ENCODE measurements at places on chromosomes 5 and 9.

DNA sequence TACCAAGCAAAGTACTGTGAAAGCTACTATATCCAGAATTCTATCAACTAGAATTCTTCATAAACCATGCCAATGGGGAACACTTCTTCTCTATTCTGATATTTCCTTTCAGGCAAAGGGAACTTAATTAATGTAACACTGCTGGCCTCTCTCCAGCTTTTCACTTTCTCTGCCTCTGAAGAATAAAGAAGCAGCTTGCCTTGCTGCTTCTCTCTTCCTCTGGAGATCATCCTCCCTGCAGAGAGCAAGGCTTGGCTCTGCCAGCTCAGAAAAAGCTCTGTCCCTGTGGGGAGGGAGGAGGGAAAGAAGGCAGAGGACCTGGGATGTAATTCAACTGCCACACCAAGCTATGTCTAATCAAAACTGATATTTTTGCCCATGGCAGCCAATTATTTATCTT, 6.5 kb downstream of the CTNND2 start:
- DNase-seq: no peak

DNA sequence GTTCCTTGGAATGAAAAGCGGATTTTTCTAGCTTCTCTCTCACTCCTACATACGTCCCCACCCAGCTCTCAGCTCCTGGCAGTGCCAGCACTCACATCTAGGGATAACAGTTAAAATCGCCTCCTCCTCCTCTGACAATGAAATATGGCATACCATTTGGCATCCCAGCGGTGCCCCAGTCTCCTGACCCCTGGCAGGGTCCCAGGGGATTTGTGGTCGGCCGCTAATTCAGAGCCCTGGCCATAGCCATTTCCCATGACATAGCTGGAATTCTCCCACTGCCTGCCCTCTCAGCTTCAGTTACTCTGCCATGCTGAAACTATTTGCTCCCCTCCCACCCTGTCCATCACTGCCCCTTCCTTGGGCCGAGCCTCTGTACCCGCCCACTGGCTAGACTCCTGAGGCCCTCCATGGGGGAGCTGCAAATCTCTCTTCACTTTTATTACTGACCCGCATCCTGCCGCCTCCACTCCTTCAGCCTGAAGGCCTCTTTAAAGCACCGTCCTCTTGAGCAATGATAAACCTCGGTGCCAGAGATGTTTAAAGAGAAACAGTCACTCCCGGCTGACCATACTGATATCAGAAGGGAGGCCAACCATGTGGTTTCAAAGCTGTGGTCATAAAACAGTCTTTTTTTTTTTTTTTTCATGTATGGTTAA, 139.8 kb downstream of the SLIT3 start:
- peak; percentile 73 for DNase-seq

DNA sequence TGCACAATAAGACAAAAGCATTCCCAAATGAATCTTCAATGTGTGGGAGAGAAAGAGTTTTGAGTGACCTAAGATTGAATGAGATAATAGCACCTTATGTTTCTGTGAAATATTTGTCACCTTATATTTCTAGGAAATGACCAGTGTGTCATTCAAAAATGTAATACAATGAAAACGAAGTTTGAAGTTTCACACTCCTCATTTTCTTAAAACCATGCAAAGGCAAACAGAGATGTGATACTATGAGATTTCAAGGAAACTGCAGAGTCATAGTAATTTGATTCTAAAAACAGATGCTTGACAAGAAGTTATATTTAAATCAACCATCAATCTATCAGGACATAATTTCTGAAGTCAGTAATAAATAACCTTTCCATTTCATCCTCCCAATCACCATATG, 13.6 kb upstream of the ABCA1 start:
- no peak for DNase-seq

DNA sequence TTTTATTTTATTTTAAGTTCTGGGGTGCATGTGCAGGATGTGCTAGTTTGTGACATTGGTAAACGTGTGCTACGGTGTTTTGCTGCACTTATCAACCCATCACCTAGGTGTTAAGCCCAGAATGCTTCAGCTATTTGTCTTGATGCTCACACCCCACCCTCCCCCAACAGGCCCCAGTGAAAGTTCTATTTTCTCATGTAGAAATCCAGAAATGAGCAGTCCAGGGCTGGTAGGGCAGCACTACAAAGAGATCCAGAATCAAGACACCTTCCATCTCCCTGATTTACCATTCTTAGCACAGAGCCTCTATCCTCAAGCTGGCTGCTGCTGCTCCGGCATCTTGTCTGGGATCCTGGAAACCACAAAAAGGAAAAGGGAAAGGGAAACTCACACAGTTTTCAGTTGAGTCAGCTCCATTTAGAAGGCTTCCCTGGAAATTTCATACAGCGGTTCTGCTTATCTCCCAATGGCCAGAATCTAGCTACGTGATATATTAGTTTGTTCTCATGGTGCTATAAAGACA, 85.4 kb upstream of the SMARCA2 start:
- DNase-seq: no peak

DNA sequence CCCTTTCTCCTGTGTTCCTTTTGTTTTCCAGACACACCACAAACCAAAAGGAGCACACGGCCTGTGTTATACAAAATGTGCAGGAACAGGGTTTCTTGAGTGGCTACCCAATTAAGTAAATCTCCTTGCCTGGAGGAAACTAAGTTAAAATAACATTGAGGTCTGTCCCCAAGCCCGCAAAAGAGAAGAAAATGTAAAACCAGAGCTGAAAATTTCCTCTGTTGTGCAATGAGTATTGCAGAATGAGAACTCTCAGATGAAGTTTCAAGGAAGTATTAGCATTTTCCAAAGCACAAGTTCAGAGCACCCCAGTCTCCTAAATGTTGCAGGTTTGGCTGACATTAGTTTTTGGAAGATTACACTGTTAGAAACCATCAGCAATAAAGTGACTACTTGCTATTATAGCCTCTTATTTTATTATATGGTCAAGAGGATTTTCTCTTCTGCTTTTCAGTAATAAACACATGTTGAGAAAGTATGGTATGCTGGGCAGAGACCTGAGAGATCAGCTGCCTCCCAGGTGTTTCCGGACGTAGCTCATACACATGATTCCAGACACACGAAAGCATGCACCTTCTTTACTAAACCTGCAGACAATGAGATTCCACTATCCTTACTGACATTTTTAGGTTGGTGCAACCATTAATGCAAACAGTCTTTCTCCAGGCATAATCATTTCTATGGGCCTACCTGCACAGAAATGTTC, 161.3 kb downstream of the SNCAIP start:
- DNase-seq: no peak

DNA sequence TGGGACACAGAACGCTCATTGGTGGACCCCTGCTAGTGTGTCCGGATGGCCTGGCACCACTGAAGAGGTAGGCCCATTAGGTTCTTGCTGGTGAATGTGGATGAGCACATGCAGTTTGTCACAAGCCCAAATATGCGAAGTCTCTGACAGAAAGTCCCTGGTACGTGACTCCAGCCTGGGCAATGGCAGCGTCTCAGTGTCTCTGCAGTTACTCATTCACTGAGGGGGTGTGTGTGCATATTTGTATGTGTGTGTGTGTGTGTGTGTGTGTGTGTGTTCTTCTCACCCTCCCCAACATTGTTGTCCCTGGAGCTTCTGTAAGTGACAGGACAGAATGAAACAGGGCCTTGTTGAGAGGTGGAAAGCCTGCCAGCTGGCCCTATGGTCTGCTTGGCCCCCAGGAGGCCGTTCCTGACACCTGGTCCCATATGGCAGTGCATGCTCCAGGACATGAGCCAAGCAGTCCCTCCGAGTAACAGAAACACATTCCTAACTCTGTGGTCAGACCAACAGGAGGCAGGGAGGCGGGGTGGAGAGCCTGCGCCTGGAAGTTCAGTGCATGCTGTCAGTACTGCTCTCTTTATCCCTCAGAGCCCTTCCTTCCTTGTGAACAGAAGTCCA, 169.9 kb downstream of the SLC28A3 start:
- DNase-seq: peak; percentile 51

- no peak for DNase-seq
These were observed 183.7 kb downstream of the TAF11L14 start for GRCh38 chr5:17817990-17818389.

DNA sequence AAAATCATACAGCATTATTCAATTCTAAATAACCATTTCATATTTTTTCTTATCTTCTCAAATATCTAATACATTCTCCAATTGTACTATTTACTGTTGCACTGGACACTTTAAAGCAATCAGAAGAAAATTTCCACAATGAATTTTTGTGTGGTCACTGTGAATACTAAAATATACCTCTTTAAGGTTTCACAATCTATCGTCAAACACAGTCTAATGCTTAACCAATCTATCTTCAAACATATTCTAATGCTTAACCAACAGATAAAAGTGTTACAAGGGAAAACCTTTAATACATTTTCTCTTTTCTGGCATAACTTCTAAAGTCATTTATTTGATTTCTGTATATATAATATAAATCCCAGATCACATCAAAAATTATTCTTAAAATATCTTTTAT, 2035.5 kb upstream of the CDH6 start:
- no peak for DNase-seq

GRCh38 chr5:67350618-67351201, 154.1 kb upstream of the CD180 start:
- DNase-seq: no peak

- DNase-seq: no peak
These were observed 440.4 kb downstream of the HINT1 start for GRCh38 chr5:130724658-130725057.

DNA sequence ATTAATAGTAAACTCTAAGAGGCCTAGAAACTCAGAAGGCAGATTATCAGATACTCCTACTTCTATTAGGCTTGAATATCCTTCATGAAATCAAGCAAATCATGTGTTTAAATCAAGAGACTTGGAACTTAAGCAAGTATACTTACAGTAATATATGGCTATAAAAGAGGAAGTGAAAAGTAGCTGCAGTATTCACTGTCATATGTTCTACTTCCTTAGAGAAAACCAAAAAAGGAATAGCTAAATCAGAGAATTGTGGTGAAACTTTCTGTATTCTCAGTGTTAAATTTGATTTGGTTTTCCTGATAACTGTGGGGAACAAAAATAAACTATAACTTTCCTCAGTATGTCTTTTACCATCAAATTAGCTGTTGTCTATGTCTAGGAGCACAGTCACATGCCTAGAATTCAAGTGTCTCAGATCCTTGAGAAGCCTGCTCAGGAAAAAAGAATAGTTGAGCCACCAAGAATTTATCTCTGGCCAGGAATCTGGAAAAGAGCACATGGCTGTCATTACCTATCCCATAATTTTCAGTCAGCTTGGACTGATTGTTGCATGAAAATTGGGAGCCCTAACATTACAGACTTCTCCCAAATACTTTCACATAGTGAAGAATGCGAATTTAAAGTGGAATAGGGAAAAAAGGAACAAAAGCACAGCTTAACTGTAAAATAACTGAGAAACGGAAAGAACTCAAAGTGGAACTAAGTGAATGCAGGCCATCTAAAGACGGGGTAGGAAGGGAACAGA, 1.7 kb downstream of the FKBP15 start:
- DNase-seq: no peak

DNA sequence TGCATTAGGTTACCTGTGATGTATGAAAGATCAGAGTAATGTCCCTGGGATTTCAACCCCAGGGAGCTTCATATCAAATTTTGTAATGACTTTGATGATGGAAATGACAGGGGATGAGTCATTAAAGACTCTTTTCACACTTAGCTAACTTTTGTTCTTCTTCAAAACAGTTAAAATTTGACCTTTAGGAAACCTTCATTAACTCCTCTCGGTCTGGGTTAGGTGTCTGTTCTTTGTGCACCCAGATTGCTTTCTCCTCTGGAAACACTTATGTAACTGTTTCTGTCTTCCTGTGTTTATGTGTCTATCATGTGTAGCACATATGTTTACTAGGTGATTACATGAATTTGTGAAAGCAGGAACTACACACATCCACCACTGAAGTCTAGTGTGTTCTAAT, 1.6 kb downstream of the SRFBP1 start:
- no peak for DNase-seq

DNA sequence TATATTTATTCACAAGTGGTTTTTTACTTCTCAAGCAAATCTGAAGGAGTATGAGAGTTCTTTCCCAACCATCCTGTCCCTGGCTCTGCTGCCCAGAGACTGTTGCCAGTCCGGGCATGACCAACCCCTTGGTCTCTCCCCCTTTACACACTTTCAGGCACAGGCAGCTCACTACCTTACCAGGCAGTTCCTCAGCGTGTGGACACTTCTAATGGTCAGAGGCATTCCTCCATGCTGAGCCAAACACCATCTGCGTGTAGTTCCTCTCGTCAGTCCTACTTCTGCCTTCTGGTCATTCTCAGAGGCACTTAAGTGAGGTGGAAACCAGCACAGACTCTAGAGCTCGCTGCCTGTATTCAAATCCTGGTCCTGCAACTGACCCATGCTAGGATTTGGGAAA, 56.1 kb downstream of the TSTD2 start:
- DNase-seq: no peak

- no peak for DNase-seq
These were observed 6.0 kb upstream of the C1QTNF2 start for GRCh38 chr5:160376416-160376815.

- DNase-seq: no peak
These were observed 30.0 kb downstream of the RAPGEF1 start for GRCh38 chr9:131709771-131710431.
